Pons (tissue), 1 donor: ENCODE measurements at places on chromosomes 12 and 14.

GRCh38 chr12:119802472-119802871 lies 74.6 kb downstream of the CIT start:
- peak; percentile 64 for DNase-seq

- peak; percentile 57 for DNase-seq
These were observed 22.8 kb downstream of the COX8C start for GRCh38 chr14:93369713-93370266.

GRCh38 chr14:74389980-74390379 lies 36.0 kb downstream of the SYNDIG1L start:
- no peak for DNase-seq

- DNase-seq, result no peak
These were observed 6.2 kb upstream of the DYRK4 start for GRCh38 chr12:4555804-4556203.

DNA sequence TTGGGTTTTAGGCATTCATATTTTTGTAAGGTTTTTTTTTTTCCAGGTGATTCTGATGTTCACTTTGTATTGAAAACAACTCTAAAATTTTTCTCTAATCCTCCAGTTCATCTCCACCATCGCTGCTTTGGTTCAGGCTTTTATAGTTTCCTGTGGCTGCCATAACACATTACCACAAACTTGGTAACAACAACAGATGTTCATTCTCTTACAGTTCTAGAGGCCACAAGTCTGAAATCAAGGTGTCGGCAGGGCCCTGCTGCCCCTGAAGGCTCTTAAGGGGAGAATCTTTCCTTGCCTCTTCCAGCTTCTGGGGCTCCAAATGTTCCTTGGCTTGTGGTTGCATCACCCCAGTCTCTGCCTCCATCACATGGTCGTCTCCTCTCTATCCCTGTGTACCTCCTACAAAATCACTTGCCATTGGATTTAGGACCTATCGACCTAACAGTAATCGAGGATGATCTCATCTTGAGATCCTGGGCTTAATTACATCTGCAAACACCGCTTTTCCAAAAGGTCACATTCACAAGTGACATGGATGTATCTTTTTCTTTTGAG lies 55.2 kb downstream of the PELI2 start:
- no peak for DNase-seq

DNA sequence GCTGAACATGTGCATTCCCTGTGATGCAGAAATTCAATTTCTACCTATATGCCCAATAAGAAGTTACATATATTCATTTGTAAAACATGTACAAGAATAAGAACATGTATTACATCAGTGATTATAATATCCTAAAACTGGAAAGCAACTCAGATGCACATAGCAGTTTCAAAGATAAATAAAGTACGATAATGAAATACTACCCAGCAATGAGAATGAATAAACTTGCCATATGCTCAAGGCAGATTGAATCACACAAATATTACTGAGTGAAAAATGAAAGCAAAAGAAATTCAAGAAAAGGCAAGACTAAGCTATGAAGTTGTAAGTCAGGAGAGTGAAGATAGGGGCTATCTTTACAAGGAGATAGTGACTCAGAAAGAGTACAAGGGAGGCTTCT lies 345.3 kb upstream of the OR4E1 start:
- DNase-seq, result no peak

DNA sequence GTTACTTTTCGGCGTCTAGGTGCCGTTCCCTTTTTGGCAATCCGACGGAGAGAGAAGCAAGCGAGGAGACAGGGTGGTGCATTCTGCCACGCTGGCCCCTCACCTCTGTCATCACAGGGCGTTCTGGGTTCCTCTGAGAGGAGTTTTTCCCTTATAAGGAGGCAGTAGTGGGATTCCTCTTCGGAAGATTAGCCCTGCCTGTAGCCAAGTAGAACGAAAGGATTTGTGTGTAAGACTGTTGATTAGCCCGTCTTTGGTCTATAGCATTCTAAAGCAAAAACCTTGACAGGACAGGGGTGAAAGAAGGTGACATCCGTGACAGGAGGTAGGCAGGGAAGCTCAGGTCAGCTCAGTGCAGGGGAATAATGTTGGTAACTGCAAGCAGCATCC lies 9.1 kb upstream of the NEMF start:
- no peak for DNase-seq

GRCh38 chr12:24833513-24833912 lies 115.4 kb downstream of the BCAT1 start:
- DNase-seq, result no peak

GRCh38 chr12:67853204-67853603 lies 136.0 kb upstream of the IFNG-AS1 start:
- no peak for DNase-seq

- DNase-seq, result no peak
These were observed 113.8 kb downstream of the RERGL start for GRCh38 chr12:17976202-17976601.

DNA sequence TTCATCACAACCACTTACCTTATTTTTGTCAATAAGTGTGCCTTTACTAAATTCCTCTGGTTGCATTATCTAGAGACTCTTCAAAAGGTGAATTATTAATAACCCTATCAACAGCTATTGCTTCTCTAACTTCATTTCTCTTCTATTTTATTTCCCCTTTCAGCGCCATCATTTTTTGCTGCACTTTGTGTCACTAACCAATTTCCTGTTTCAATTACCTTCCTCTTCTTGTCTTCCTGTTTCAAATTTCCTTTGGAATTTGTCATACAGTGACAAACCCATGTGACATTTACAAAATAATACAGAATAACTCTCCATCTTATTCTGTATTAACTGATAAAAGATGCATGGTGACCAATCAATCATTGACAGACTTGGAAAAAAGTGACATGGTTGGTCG lies 12.2 kb upstream of the CLEC2A start:
- DNase-seq, result no peak

GRCh38 chr12:15842108-15842507 lies 40.1 kb upstream of the STRAP start:
- no peak for DNase-seq

DNA sequence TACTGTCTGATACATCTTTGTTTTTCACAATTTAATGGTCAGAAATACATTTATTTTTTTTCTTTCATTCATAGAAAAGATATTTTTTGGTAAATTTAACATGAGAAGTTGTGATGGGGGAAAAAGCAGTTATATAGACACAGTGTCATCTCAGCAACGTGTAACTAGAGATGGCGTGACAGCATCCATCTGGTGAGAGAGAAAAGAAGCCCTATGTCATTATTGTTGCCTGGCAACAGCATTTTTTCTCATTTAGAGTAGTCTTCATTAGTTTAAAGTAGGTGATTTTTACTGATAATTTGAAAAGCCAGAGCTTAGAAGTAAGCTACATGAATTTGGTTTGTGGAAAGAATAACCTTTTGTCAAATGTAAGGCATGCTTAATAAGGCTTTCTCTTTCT lies 128.6 kb downstream of the ACSS3 start:
- DNase-seq, result no peak

DNA sequence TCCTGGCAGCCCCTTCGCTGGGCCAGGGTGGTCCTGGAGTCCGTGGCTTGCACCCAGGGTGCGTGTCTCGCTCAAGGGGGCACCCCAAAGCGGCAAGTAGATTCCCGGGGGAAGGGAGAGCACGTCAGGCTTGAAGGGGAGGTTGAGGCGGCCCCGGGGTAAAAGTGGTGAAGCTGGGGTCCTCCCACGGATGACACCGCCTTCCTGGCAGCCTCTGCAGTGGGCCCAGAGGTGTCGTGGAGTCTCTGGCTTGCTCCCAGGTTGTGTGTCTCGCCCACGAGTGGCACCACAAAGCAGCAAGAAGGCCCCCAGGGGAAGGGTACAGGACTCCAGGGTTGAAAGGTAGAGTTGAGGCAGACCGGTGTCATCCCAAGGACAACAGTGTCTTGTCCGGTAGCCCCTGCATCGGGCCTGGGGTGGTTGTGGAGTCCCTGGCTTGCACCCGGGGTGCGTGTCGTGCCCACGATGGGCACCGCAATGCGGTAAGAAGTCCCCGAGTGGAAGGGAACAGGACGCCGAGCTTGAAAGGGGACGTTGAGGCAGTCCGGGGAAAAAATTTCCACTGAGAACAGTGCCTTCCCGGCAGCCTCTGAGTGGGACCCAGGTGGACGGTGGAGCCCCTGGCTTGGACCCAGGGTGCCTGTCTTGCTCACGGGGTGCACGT lies 158.0 kb upstream of the ALG10B start:
- DNase-seq, result no peak

DNA sequence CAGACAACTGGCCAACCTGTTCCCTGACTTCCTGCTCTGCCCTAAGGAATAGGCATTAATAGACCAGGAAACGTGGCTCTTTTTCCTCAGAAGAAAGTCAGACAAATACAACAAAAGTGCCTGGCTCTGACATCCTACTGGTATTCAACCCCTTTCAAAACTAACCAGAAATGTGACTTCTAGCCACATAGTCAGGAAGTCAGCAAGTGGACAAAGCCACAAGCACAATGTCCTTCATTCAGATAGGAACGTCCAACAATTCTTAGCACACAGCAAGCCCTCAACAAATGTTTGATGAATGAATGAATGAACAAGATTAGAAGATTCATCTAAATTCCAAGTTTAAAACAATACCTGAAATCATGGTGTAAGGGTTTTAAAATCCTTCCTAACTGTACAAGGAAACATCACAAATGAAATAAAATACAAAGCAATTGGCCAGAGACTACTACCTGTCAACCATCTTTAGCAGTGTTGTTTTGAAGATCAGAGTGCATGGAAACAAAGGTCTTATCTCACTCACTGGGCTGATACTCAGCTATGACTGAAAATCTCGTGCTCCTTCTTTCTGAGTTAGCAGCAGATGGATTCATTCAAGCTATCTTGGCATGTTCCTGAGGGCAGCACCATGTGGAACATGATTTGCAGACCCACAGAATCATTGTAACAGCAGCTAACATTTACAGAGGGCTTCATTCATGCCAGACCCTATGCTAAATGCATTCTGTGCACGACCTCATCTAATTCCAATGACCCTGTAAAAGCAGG lies 16.5 kb downstream of the APPL2 start:
- no peak for DNase-seq

DNA sequence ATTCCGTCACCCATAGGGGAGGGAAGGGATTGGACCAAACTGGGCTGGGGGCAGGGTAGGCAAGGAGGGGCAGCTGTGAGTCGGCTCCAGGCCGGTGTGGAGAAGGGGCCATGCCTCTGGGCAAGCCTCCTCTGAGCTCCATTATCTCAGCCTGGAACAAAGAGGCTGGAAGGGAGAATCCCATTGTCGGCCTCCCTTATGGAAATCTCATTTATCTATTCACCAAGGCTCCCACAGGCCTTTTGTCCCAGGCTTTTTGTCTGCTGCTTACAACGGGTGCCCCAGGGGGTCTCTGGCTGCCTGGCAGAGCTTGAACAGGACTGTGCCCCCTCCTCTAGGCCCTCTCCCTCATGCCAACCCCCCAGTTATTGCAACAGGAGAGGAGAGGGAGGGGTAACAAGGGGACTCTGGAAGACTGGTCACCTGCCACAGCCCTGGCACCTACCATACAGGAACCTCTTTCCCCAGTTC lies 19.5 kb downstream of the FIGNL2 start:
- DNase-seq, result no peak

GRCh38 chr12:51773145-51773869 lies 75.2 kb downstream of the FIGNL2 start:
- DNase-seq, result no peak

DNA sequence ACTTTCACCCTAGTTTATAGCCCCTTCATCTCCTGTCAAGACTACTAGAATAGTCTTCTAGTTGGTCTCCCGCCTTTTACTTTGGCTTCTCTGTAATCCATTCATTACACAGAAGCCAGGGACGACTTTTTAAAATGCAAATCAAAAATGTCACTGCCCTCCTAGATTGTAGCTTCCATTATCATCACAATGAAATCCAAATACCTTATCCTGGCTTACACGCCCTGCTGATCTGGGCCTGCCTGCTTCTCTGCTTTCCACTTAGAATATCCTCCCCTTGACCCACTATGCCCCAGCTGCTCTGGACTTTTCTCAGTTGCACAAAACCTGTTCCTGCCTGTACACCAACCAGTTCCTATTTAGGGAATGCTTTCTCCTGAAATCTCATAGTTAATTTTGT lies 4.5 kb upstream of the EEA1 start:
- no peak for DNase-seq

- no peak for DNase-seq
These were observed 7.5 kb downstream of the HEBP1 start for GRCh38 chr12:12992418-12993130.

- no peak for DNase-seq
These were observed 7.8 kb upstream of the TBPL2 start for GRCh38 chr14:55448141-55448614.

- DNase-seq, result no peak
These were observed 110.7 kb downstream of the NAV3 start for GRCh38 chr12:77941401-77941800.

- no peak for DNase-seq
These were observed 5.7 kb upstream of the OAS3 start for GRCh38 chr12:112932485-112933128.

DNA sequence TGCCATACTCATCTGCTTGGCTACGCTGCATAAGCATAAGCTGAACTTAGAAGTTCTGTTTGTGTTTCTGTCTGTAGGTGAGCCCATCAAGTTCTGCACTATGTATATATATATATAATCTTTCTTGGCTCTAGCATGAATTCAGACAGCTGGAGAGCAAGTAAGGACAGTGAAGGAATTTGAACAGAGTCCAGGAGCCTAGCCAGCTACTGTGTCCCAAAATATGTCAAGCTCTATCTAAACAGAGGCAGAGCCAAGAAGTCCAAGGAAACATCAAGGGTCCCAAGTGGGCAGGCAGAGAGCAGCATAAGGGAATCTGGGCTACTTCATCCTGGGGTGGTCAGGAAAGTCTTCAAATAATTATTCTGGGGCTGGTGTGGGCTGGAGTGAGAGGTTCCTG lies 118.5 kb upstream of the NPAS3 start:
- no peak for DNase-seq

- DNase-seq, result no peak
These were observed 145.0 kb downstream of the BTG1 start for GRCh38 chr12:92000597-92000996.

DNA sequence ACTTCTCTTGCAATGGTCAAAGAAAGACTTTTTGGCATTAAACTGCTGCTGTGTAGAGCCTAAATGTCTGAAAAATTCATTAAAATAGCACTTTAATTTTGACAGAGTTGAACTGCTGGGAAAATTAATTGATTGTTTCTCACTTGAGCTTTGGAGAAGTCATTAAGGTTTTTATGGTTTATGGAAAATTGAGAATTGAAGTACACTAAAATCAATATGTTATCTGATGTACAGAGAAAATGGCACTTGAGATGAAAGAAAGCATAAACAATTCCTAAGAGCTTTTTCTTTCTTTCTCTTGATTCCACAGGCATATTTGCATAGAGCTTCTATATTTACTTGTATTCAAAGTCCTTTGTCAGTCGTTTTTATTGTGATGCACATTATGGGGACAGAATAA lies 188.5 kb upstream of the CAND1 start:
- DNase-seq, result no peak
